RKO (cell line): ENCODE measurements at places on chromosomes 1 and 21.

GRCh38 chr1:209797978-209798639 lies 7.8 kb downstream of the IRF6 start:
- no peak for DNase-seq

- DNase-seq: no peak
Observed at GRCh38 chr1:109995536-109995935, 11.0 kb downstream of the AHCYL1 start.

DNA sequence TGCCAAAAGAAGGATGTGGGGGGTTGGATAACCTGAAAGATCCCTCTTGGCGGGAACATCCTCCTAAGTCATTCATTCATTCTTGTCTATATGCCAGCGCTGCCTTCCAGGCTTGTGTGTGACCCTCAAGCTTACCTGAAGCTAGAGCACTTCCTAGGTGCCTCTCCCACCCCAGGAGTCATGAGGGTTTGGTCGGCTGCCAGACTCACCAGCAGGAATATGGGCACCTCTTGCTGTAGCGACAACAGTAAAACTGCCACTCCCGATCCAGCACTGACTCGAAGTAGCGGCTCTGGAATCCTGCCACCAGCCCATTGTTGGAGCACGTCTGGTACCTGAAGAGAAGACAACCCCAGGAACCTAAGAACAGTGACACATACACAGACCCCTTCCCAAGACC lies 15.0 kb downstream of the DPT start:
- DNase-seq: no peak

GRCh38 chr1:160996178-160996577 lies 24.8 kb downstream of the F11R start:
- DNase-seq: peak; percentile 81

- DNase-seq: no peak
Observed at GRCh38 chr1:184943998-184944397, 30.3 kb downstream of the NIBAN1 start.

GRCh38 chr1:223852337-223852736 lies 6.6 kb upstream of the TP53BP2 start:
- DNase-seq: no peak

DNA sequence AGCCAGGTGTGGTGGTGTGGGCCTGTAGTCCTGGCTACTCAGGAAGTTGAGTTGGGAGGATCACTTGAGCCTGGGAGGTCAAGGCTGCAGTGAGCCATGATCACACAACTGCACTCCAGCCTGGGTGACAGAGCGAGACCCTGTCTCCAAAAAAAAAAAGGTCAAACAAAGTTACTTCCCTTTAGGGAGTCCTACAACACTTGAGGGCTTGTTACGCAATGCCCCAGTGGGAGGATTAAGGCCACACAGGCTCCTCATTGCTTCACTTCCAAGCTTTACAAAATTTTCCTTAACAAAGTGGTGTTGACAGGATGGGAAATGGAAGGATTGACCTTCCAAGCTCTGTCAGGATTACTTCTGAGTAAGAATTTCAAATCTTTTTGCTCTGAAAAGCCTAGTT lies 6.2 kb upstream of the EXTL1 start:
- no peak for DNase-seq
